Endothelial cell (in vitro differentiated cells): ENCODE measurements at places on chromosomes 4 and X. TPM values are rescaled to one million over a fixed set of nuclear protein-coding genes. Genes with fewer than 3 reads are reported as not detected.
A peak's percentile ranks its signal among the peaks of the same experiment; 100 is the strongest.

Gene XAGE1B
- total RNA-seq: not detected

GRCh38 chrX:6184900-6185515 lies 43.7 kb downstream of the NLGN4X start:
- H3K27me3 ChIP-seq: peaks cover 2% of the 10 kb centered on the region
- DNase-seq: no peak
- no peaks in the 10 kb centered on the region for H3K4me1 ChIP-seq
- H3K36me3 ChIP-seq: no peaks in the 10 kb centered on the region

DNA sequence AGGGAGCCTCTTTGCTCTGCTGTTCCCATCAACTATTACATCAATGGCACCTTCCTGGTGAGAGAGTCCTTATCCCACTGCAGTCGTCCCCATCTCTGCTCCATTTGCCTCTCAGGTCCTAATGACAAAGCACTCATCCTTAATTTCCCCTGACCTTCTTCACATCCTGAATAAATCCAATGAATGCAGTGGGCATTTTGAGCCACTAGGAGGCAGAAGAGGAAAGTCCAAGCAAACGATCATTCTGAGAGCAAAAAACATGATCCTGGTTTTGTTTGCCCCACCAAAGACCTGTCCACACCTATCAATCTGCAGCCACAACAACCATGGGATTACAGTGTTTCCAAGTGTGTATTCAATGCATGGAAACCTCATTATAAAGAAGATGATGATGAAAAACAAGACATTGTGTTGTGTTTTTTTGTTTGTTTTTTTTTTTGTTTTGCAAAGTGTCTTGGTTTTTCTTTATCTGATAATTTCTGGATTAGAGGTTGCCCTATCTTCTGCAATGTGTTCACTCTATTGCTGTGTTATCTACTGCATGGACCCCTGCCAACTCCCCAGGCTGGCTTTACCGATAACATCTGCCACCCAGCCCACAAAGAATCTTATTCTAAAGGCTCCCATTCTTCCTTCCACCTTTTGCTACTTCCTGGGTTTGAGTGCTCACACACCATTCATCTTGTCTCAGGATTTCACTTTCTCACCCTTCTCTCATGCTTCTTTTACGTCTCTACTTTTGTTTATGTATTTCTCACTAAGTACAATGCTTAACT lies 207.2 kb downstream of the NLGN4X start:
- DNase-seq: peak; percentile 50
- H3K36me3 ChIP-seq: peaks cover 4% of the 10 kb centered on the region
- peaks cover 2% of the 10 kb centered on the region for H3K27me3 ChIP-seq

DNA sequence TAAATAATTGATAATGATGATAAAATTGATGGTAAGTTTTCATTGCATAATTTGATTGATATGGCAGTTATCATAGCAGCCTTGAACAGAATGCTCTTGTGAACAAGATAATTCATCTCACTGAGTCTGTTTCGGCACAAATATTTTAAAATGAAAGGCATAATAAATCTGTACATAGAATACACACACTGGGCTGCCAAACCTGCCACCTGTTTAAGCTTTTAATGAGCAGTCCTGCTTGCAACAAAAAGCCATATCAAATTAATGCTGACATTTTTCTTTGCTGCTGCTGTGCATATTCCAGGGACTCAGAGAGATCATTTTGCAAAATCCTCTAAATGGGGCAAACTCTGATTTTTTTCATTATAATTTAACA lies 201.1 kb downstream of the ARHGAP24 start:
- no peak overlapping the region for H3K4me3 ChIP-seq
- H3K27me3 ChIP-seq: peaks cover 1% of the 10 kb centered on the region
- no peak for DNase-seq
- H3K36me3 ChIP-seq: no peaks in the 10 kb centered on the region
- H3K27ac ChIP-seq: no peak overlapping the region

Gene COL25A1
- total RNA-seq: 22.7 TPM

DNA sequence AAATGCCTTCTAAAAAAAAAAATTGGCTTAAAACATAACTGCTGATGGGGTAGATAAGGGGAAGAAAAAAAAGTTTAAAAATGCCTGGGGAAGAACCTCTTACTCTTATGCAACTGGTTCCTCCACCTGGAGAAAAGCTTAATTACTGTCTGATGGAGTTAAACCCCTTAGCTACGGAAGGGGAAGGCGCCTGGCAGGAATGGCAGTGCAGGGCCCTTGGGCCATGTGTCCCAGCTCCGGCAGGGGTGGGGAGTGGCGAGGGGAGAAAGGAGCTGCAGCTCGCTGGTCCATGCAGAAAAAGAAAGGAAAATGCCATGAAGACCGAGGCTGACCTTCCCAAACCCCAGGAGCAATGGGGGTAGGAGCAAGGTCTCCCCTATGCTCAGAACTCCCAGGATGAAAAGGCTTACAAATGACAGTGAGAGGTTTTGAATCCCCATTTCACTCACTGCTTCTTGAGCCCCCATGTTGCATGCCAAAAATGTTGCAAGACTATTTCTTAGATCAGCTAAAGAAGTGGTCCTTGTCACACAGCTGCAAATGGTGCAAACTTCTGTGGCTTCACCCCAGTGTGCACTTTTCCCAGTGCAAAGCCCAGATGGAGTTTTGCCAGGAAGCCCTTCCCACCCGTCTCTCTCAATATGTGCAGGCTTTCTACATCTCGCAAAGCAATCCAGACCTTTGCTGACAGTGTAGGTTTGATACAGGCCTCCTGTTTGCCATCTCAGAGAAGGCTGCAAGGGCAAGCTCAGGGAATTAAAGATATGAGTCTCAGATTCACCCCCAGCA lies 204.8 kb upstream of the CT83 start:
- no peak overlapping the region for H3K27ac ChIP-seq
- no peak overlapping the region for H3K4me3 ChIP-seq
- no peaks in the 10 kb centered on the region for H3K27me3 ChIP-seq

Gene TMPRSS11F
- total RNA-seq: not detected

Gene IL3RA
- total RNA-seq: 0.97 TPM

GRCh38 chrX:9362363-9362928 lies 102.4 kb upstream of the TBL1X start:
- no peaks in the 10 kb centered on the region for H3K4me1 ChIP-seq
- H3K4me3 ChIP-seq: no peak overlapping the region
- H3K27ac ChIP-seq: no peak overlapping the region
- H3K36me3 ChIP-seq: no peaks in the 10 kb centered on the region

Gene CHM
- 18.1 TPM for total RNA-seq

DNA sequence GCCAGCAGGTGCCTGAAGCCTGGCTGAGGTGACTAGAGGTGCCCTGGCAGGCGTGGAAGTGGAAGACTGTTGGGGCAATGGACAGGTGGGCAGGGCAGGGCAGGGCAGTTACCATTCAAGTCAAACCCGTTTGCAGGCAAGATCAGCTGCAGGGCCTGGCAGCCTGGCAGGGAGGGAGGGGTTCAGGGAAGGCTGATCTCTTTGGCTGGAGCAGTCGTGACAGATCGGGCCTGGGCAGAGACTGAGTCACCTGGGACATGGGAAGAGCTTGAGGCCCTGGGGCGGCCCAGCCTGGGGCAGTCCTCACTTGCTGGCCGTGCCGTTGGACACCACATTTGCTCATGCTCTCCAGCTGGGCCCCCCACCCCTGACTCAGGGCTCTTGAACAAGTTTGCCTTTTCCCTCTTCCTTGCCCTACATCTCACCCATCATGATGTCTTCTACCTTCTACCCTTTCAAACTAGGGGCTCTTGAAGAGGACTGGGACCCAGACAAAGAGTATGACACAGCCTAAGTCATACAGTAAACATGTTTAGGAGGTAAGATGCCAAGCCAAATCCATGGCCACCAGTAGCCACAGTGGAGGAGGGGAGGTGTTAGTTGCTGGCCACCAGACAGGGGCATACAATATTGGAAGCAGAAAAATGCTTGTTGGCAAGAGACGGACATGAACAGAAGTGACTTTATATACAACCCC lies 2.0 kb upstream of the ZNF185 start:
- H3K36me3 ChIP-seq: peaks cover 7% of the 10 kb centered on the region
- no peaks in the 10 kb centered on the region for H3K4me1 ChIP-seq
- no peak overlapping the region for H3K4me3 ChIP-seq
- H3K27ac ChIP-seq: no peak overlapping the region

Gene HSFX3
- total RNA-seq: not detected

- no peak for DNase-seq
- peaks cover 2% of the 10 kb centered on the region for H3K27me3 ChIP-seq
- no peaks in the 10 kb centered on the region for H3K36me3 ChIP-seq
- H3K4me1 ChIP-seq: peaks cover 2% of the 10 kb centered on the region
Observed at GRCh38 chr4:184080674-184081073, 137.0 kb downstream of the ENPP6 start.

Gene AFF2
- 9.3 TPM for total RNA-seq
